ENCODE measurements at places on chromosomes 4 and X.

DNA sequence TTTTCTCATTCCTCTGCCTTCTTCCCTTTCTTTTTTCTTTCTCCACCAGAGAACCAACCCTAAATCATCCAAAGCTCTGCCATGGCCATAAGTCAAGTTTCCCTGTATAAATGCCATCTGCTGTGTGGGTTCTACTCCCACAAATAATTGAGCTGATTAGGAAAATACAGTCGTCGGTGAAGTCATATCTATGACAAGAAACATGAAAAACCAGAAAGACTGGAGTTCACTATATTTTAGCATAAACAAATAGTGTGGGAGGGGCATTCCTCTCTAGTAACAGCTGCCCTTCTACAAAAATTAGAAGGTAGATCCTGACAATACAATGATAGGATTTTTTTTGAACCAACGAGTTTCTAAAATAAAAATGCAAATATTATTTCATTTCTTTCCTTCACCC, 48.8 kb downstream of the SPOCK3 start:
- no peak for DNase-seq

GRCh38 chr4:74338792-74339333, 26.1 kb upstream of the EREG start:
- no peak for DNase-seq

DNA sequence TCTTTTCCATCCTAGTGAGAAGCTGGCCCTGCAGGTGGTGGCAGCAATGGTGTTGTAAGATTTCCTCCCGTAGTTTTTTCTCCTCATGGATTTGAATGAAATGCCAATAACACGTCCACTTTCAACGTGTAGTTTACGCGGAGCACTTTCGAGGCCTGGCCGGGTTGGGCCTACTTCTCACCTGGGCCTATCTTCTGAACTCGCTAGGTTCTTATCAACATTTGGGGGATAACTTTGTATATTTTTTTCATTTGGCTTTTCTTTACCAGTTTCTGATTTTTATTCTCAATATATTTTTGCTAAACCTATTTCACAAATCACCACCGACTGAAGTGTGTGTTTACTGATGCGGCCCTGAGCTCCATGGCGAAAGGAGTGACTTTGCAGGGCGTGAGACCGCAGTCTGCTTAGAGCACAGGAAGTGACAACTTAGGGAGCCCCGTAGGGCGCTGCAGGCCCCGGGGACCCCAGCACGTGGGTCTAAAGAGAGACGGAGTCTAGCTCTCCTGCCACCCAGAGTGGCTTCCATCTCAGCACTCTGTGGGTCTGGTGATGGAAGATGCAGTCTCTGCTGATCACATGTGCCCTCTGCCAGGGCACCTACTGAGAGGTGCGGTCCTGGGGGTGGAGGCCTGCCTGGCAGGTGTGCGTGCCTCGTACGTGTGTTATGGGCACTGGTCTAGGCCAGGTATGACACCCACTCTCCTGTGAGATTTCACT, 29.1 kb downstream of the NELFA start:
- no peak for DNase-seq

DNA sequence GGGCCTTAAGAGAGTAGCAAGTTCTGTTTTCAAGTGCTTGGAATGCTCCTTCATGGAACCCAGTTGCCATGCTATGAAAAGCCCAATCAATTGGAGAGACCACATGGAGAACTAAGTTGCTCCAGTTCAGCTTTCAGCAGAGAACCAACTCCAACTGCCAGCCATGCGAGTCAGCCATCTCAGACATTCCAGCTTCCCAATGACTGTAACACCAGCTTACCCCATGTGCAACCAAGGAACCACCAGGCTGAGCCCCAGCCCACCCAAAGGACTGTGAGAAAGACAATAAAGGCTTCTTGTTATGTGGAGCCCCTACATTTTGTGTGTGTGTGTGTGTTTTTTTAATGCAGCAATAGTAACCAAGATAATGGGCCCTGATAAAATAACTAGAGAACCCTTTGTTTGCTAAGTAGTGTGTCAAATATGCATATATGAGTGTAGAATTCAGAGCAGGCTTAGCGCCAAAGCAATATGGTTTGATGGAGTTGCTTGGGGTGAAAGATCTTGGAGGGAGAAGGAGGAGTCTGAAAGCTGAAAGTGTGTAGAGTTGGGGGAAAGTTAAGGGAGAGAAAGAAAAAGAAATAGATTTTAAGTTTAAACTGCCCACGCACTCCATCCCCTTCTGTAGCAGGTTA, 35.0 kb upstream of the CCKAR start:
- peak; percentile 19 for DNase-seq

- no peak for DNase-seq
Measured at GRCh38 chr4:1819284-1819683, 26.2 kb downstream of the FGFR3 start.

Measured in fibroblast of skin of left quadriceps (primary cell).